ENCODE measurements at places on chromosomes 11 and 22. TPM values are rescaled to one million over a fixed set of nuclear protein-coding genes. Genes with fewer than 3 reads are reported as not detected.

Gene EHF
- polyA plus RNA-seq, result not detected

Gene PLAAT5
- polyA plus RNA-seq, result not detected

Gene TPH1
- polyA plus RNA-seq, result 0.01 TPM

Gene ABCC8
- not detected for polyA plus RNA-seq

Gene KIF18A
- 8.9 TPM for polyA plus RNA-seq

Gene KDM4D
- 1.1 TPM for polyA plus RNA-seq

Gene TMPRSS5
- 0.07 TPM for polyA plus RNA-seq

Gene BACE1
- 50.6 TPM for polyA plus RNA-seq

Gene CASP5
- polyA plus RNA-seq, result not detected

- no peak overlapping the region for H3K27ac ChIP-seq
- peaks cover 4% of the 10 kb centered on the region for H3K4me1 ChIP-seq
- H3K27me3 ChIP-seq, result peaks cover 21% of the 10 kb centered on the region
- H3K4me3 ChIP-seq, result peak overlapping the region; percentile 72
- DNase-seq, result peak; percentile 39
Observed at GRCh38 chr11:119729951-119730613, 1.1 kb upstream of the NECTIN1 start.

DNA sequence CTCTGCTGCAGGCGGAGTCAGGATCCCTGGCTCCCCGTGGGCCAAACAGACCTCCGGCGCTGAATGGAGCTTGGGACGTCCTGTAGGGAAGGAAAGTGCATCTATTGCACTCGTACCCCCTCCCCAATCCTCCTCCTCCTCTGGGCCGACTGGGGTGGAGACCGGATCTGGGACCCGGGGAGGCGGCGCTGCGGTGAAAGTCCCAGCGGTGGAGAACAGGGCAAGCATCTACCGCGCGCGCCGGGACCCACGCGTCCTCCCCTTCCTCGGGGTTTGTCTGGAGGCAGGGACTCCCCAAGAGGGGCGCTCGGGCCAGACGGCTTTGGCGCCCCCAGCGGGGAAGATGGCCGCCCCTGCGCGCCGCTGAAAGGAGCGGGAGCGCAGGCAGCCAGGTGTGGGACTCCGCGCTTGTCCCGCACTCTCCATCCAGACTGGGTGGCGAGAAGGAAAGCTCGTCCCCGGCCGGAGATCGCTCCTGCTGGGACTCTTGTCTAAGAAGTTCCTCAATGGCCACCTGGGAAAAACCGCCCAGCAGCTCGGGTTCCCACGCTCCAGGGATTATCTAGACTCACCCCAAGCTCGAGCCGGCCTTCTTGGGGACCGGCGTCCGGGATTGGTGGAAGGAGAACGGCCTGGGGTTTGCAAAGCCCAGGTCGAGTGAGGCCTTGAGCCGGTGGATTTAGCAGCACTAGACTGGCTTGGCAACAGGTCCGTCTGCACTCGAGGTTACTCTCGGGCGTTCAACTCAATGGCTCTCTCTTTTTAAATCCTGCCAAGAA, 718 bp downstream of the FADS2 start:
- peak overlapping the region; percentile 43 for H3K27ac ChIP-seq
- H3K4me1 ChIP-seq, result peaks cover 11% of the 10 kb centered on the region
- peak overlapping the region; percentile 72 for H3K4me3 ChIP-seq
- H3K36me3 ChIP-seq, result no peaks in the 10 kb centered on the region

GRCh38 chr11:12029738-12030363, 21.4 kb upstream of the DKK3 start:
- H3K4me3 ChIP-seq, result no peak overlapping the region
- no peaks in the 10 kb centered on the region for H3K27me3 ChIP-seq
- peaks cover 8% of the 10 kb centered on the region for H3K4me1 ChIP-seq
- no peak overlapping the region for H3K27ac ChIP-seq

DNA sequence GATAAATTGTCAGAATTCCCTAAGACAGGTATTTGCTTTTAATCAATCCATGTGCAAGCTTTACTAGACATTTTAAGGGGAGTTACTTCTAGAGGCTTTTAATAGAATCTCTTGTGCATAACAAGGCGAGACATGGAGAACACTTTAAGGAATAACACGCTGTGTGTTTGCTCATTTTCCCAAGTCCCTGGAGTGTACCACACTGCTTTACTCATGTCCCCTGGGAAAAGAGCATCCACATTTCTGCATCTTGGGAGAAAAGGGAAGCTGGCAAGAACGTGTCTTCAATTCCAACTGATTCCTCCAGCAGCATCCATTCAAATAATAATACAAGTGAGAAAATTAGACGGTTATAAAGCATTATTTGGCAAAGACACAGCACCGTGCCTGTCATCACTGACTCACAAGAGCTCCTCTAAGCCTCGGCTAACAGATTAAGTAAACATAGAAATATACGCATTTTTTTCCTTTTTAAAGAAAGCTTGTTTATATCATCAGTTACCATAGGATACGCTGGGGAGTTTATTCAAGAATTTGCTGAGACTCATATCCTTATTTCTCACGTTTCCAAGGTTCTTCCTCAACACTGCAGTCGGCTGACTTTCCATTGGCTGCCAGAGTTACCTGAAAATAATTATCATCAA, 121.5 kb downstream of the CD44 start:
- H3K36me3 ChIP-seq, result no peaks in the 10 kb centered on the region
- peak; percentile 96 for DNase-seq
- peaks cover 4% of the 10 kb centered on the region for H3K4me1 ChIP-seq

- no peaks in the 10 kb centered on the region for H3K36me3 ChIP-seq
- no peak overlapping the region for H3K27ac ChIP-seq
- DNase-seq, result no peak
Observed at GRCh38 chr11:41379084-41379483, 80.4 kb downstream of the LRRC4C start.

- no peak for DNase-seq
- peaks cover 8% of the 10 kb centered on the region for H3K4me1 ChIP-seq
- H3K4me3 ChIP-seq, result no peak overlapping the region
- H3K27me3 ChIP-seq, result peaks cover 9% of the 10 kb centered on the region
Observed at GRCh38 chr11:1750840-1751530, 590 bp upstream of the IFITM10 start.

GRCh38 chr11:30206249-30206996, 24.4 kb upstream of the FSHB start:
- DNase-seq, result no peak
- no peak overlapping the region for H3K27ac ChIP-seq
- H3K27me3 ChIP-seq, result no peaks in the 10 kb centered on the region
- no peak overlapping the region for H3K4me3 ChIP-seq
- no peaks in the 10 kb centered on the region for H3K4me1 ChIP-seq

GRCh38 chr22:44848791-44849420, 96.5 kb downstream of the ARHGAP8 start:
- H3K27ac ChIP-seq, result no peak overlapping the region
- no peak overlapping the region for H3K4me3 ChIP-seq
- DNase-seq, result no peak
- no peaks in the 10 kb centered on the region for H3K4me1 ChIP-seq

DNA sequence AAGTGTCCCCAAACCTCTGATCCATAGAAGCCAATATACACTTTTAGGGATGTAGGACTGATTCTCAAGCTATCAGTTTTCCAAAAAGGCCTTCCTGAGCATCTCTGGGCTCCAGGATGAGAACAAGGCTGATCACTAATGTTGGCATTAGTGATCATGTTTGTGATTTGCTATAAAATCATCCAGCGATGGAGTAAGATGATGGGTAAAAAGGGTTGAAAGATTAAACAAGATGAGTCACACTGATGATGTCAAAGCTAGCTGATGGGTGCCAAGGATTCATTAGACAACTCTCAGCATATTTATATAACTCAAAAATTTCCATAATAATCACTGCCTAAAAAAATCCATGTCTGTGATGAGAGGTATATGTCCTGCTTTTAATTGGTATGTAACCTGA, 42.8 kb downstream of the ZNF280B start:
- H3K4me1 ChIP-seq, result no peaks in the 10 kb centered on the region
- H3K27me3 ChIP-seq, result peaks cover 1% of the 10 kb centered on the region
- peak; percentile 10 for DNase-seq
- H3K4me3 ChIP-seq, result no peak overlapping the region
- H3K36me3 ChIP-seq, result no peaks in the 10 kb centered on the region

DNA sequence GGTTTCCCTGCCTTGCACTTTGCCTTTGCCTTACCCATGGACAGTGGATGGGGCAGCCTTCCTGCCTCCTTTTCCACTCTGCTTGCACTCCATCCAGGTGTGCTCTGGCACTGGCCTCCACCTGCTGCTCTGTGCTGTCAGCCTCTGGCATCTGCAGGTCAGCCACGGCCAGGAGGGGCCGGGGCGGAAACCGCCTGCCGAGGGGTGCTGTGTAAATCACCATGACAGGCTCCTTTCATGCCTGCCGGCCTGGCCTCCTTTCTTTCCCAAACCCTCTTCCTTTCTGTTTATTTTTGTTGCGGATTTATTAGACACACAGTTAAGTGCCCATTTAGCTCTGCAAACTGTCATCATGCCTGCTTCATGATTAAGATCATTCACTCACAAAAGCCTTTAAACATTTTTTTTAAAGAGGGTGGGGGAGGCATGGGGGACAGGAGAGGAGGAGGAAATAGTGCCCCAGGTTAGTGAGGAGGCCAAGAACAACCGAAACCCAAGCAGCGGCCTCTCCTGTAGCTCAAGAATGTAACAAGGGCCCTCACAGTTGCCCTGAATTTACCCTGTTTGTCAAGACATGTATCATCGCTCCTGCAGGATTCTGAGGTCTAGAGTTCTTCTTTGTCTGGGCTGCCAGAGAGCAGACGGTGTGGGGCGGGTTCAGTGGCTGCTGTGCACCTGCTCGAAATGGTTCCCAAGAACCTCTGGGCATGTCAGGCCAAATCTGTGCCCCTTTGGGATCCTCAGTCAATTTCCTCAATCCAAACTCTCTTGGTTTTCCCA, 83.3 kb downstream of the BARX2 start:
- no peak overlapping the region for H3K27ac ChIP-seq
- no peaks in the 10 kb centered on the region for H3K4me1 ChIP-seq

DNA sequence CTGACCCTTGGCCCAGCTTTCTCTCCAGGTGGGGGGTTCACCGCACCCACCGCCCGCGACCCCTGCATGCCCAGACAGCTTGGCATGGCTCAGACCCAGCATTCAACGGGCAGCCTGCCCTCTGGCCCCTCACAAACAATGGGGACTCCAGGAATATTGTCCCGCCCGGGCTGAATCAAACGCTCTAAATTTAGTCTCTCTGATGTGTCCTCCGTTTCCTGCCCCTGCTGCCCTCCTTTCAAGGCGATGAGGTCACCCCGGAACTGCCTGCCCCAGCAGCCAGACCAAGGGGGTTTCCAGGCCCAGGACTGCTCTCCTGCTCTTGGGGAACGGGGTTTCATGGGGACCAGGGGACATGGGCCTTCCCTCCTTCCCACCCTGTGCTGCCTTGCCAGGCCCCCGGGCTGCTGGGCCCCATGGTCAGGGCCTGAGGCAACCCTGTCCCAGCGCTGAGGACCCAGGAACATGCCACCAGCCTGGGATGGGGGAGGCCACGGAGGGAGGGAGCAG, 10.1 kb upstream of the PDGFB start:
- no peaks in the 10 kb centered on the region for H3K27me3 ChIP-seq
- peak overlapping the region; percentile 41 for H3K27ac ChIP-seq
- H3K4me3 ChIP-seq, result no peak overlapping the region

DNA sequence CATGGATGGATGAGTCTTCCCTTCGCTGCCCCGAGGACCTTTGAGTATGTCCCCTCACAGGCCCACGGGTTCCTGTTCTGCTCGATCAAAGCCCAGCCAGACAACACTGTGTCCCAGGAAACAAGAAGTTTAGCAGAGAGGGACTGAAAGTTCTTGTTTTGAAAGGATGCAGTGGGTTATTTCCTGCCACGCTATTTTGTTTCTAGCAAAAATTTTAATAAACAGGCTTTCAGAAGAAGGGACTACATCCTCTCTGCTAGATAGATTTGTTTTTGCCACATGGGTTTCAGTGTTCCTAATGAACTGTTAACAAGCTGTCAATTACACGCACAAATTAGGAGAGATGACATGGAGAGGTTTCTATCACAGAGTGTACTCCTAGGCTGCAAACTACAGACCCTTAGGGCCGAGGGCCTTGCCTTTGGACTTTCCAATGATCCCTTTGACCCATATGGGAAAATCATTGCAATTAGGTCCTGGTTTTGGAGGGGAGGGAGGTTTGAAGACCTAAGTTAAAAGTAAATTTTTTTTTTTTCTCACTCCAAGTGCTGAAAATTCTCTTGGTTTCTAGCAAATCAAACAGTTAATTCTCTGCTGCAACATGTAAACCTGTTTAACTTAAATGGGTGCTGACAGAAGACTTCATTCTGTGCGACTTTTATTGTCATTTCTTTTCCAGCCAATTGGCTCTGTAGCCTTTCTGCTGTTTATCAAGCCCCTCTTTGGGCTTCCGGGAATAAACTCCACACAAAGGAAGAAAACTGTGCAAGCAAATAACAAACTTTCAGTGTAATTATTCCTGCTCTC, 81.4 kb downstream of the RCN1 start:
- no peaks in the 10 kb centered on the region for H3K36me3 ChIP-seq
- no peak overlapping the region for H3K27ac ChIP-seq
- no peaks in the 10 kb centered on the region for H3K4me1 ChIP-seq
- peaks cover 22% of the 10 kb centered on the region for H3K27me3 ChIP-seq
- no peak for DNase-seq

DNA sequence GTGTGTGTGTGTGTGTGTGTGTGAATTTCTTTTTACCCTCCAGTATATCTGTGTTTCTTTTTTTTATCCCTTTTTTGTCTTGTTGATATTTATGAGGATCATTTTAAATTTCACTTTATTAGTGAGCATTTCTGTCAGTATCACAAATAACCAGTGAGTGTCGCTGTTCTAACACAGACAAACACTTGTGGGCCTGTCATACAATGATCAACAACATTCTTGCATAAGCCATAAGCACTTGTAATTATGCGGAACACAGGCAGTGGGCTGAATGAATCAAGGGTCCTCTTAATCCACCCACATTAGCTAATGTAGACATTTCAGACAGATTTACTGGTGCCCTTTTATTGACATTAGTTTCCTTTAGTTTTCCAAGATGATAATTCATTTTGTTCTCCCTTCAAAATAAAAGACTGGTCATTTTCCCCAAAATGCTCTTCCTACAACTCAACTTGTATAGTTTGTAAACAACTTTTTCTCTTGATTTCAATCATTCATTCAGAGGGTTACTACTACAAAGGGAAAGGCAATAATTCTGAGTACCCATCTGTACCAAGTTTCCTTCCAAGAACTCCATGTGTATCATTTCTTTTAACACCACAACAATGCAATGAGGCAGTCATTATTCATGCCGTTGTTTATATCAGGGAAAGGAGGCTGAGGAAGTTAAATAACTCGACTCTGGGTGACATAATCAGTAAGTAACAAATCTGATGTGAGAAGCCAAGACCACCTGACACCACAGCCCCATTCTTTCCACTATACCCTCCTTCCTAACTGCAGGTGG, 34.5 kb upstream of the ANO3 start:
- peaks cover 9% of the 10 kb centered on the region for H3K27me3 ChIP-seq
- no peak overlapping the region for H3K27ac ChIP-seq
- no peak overlapping the region for H3K4me3 ChIP-seq
- H3K36me3 ChIP-seq, result no peaks in the 10 kb centered on the region
- no peaks in the 10 kb centered on the region for H3K4me1 ChIP-seq
- DNase-seq, result peak; percentile 75

GRCh38 chr11:104713401-104713800, 184.9 kb downstream of the CASP12 start:
- no peak overlapping the region for H3K4me3 ChIP-seq
- no peak overlapping the region for H3K27ac ChIP-seq
- DNase-seq, result peak; percentile 59
- no peaks in the 10 kb centered on the region for H3K4me1 ChIP-seq
- no peaks in the 10 kb centered on the region for H3K36me3 ChIP-seq
